CD4-positive, alpha-beta T cell treated with Interleukin-17A for 1 hour (primary cell): ENCODE measurements at places on chromosomes 7 and 10.

DNA sequence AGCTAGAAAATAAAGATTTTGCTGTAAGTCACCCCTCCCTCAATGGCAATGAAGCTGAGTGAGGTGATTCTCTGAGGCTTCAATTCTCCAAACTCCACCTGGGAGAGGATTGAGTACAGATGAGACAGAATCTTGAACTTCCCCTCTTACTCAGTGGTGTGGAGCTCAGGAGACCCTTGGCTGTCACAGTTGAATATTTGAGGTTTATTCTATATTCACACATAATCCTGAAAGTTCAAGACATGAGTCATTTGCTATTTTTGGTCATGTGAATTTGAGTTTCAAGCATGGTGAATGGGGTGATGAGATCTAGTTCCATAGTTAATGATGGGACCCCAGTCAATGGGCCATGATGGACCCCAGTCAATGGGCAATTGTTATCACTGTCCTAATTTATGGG, 13.9 kb upstream of the TECTB start:
- DNase-seq, result no peak

DNA sequence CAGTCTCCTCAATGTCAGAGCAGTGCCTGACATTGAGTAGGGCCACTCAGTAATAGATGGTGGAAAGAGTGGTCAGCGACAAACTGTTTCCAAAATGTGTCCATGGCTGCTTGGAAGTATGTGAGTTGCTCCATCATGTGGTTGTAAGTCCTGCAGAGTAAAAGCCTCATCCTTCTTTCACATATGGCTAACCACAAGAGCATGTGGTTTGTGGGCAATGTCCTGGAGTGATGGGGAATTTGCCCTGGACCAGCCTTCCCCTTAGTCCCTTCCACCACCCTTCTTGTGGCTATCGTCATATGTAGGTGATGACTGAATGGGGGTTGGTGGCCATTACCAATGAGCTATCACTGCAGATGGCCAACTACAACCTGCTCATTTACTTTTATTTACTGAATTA, 33.0 kb upstream of the PLXNA4 start:
- DNase-seq, result no peak

DNA sequence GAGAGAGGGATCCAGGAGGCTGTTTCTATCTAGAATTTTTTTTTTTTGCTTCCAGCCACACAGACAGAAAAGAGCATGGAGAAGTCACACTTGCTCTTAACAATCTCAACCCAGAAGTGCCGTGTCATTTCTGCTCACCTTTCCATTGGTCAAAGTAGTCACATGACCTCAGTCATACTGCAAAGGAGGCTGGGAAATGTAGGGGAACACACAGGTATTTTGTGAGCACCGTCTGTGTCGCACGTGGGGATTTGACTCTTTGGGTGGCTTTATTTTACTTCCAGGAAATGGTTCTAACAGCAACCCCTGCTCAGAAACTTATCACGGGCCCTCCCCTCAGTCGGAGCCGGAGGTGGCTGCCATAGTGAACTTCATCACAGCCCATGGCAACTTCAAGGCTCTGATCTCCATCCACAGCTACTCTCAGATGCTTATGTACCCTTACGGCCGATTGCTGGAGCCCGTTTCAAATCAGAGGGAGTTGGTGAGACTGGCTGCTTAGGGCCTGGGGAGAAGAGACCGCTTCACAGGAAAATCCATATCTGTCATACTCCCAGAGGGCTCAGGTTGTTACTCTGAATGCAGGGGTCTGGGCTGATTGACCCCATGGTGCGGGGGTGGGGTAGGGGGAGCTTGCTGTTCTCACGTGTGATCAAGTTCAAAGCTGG, 13.1 kb upstream of the CPA1 start:
- peak; percentile 53 for DNase-seq

- no peak for DNase-seq
Observed at GRCh38 chr7:55513868-55514267, 58.4 kb downstream of the VOPP1 start.

DNA sequence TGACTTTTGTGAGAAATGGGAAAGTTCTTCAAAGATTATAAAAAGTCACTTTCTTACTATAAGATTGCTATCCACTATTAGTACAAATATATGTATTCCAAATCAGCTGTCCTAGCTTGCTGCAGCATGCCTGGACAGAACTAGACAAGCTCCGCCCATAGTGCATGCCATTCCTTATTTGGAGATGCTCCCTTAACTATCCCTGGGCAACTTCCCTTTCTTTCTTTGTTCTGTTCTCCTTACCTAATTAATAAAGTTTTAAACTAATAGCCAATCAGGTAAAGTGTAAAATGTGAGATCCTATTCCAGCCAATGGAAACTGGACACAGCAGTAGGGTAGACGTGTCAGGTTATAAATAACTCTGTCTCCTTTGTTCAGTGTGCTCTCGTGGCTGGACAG, 281.9 kb downstream of the CAMK1D start:
- DNase-seq, result no peak

GRCh38 chr10:52771534-52772445, 794 bp downstream of the MBL2 start:
- no peak for DNase-seq

- DNase-seq, result peak; percentile 28
Observed at GRCh38 chr7:27840313-27840712, 100.4 kb downstream of the TAX1BP1 start.

DNA sequence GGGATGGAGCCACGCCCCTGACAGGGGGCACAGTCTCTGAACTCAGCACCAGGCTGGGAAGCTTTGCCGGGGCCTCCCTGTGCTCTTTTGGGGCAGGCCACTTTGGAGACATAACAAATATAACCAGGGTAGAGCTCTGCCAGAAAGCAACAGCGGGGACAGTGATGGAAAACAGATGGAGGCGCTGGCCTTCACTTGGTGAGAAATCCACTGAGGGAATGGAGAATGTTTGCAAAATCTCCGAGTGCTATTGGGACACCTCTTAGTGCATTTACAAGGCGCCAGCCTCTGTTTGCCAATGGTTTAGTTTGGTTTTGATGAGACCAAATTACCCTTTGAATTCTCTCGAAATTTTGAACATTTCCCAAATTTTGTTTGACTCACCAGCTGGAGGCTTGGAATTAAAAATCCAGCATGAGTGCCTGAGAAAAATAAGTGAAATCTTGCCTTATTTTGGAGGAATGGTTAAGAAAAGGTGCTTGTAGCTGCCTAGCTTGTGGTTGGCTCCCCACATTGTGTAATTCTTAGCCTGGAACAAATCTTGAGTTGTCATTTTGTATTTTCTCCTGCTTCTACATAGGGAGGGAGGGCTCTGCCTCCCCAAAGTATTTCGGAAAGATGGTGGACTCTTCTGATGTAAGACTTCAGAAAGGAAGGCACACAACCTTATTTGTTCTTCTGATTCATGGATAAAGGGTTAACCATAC, 980.5 kb downstream of the LRMDA start:
- no peak for DNase-seq

DNA sequence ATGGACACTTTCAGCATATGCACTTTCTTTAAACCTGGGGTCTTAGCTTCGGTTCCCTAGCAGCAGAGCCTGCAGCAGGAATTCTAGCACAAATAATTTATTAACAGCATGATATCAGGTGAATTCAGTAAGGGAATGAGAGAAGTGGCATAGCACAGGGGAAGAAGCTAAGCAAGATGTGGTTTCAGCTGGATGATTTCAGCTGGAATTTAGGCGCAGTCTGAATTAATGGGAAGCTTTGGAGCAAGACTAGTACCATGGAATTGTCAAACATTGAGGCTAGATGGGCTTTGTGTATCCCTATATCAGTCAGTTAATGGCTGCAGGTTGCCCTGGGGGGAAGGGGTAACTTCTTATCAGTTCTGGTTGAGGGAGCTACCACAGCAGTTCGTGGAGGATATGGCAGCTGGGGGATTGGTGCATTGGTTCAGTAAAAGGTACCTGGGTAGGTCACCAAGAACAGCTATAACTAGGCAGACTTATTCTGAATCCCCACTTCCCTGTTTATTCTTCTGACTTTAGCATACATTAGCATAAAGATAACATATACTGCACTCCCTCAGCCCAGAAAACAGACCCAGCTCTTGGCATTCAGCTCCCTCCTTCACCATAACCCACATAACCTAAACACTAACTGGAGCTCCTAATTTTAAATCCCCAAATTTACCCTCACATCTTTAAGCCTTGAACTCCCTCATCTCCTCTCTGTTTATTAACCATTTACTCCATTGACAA, 46.8 kb upstream of the NAMPT start:
- no peak for DNase-seq

- no peak for DNase-seq
Observed at GRCh38 chr10:123948030-123948823, 56.6 kb upstream of the CPXM2 start.

GRCh38 chr7:142158736-142159496, 47.4 kb downstream of the MGAM2 start:
- no peak for DNase-seq

DNA sequence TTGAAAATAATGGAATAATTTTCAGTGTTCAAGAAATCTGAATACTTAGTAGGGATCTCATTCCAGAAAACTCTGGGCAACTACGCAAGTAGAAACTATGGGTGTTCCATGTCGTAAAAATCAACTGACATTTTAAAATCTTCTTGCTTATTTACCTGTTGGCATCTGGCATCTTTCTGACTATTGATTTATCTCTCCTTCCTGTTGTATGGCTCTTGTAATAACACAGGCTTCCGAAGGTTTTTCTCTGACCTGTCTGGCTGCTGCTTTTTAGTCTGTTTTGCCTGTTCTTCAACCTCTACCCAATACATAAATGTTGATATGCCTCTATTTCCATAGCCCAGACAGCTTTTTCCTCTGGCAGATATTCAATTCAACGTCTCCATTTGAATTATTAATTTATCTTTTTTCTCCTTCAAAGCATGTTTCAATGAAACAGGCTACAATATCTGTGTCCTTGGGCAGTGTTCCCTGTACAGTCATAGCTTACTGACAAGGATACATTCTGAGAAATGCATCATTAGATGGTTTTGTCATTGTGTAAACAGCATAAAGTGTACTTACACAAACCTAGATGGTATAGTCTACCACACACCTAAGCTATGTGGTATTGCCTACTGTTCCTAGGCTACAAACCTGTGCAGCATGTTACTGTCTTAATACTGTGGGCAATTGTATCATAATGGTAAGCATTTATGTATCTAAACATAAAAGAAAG, 105.9 kb upstream of the ETV1 start:
- DNase-seq, result no peak

GRCh38 chr7:85489498-85489897, 302.6 kb upstream of the SEMA3D start:
- no peak for DNase-seq

- no peak for DNase-seq
Observed at GRCh38 chr7:28230261-28230660, 49.7 kb upstream of the JAZF1 start.

GRCh38 chr10:63369711-63370110, 96.1 kb downstream of the JMJD1C start:
- DNase-seq, result no peak

- DNase-seq, result peak; percentile 81
Observed at GRCh38 chr7:100884736-100885439, 4.6 kb downstream of the UFSP1 start.

DNA sequence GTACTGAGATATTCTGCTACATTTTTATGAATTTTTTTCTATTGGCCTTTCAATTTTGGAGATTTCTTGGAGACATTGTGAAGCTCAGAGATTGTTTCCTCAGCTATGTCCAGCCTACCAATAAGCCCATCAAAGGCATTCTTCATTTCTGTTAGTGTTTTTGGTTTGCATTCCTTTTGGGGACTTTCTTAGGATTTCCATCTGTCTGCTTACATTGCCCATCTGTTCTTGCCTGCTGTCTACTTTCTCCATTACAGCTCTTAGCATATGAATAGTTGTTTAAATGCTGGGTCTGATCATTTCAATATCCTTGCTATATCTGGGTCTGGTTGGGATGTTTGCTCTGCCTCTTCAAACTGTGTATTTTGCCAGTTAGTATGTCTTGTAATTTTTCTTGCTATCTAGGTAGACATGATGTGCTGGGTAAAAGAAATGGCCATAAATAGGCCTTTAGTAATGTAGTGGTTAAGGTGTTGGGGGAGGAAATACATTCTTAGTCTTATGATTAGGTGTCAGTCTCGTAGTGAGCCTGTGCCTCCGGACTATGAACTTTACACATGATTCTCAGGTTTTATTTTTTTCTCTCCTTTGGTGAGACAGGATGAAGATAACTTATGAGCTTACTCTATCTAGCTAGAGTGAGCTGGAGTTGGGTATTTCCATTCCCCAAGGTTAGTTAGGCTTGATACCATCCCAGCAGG, 32.6 kb upstream of the NME8 start:
- no peak for DNase-seq

GRCh38 chr10:132881186-132881920, 61.0 kb downstream of the CFAP46 start:
- no peak for DNase-seq

DNA sequence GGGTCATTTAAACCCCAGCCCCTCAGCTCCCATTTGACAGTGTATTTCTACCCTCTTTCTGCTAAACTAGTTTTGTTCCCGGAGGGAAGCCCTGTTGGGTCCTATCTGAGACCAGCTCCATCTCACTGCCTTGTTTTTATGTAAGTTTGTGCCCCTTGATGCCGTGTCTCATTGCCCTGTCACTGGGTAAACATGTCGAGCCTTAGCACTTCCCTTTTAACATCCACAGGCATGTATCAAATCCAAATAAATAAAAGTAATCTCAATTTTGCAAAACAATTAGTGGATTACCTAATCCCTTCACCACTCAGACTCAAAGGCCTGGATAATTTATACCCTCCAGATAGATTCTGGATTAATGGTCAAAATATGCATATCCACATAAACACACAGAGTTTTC, 115.7 kb downstream of the CACNA2D1 start:
- no peak for DNase-seq

- no peak for DNase-seq
Observed at GRCh38 chr10:14523286-14523685, 192.6 kb upstream of the FRMD4A start.

GRCh38 chr10:132972986-132973902, 30.9 kb upstream of the CFAP46 start:
- DNase-seq, result no peak

- no peak for DNase-seq
Observed at GRCh38 chr7:159249671-159250070, 105.0 kb upstream of the VIPR2 start.

GRCh38 chr7:50727072-50727471, 55.6 kb downstream of the GRB10 start:
- no peak for DNase-seq

- no peak for DNase-seq
Observed at GRCh38 chr10:89637113-89637512, 7.9 kb downstream of the PANK1 start.

- DNase-seq, result no peak
Observed at GRCh38 chr10:126917975-126918908, 13.0 kb downstream of the DOCK1 start.

DNA sequence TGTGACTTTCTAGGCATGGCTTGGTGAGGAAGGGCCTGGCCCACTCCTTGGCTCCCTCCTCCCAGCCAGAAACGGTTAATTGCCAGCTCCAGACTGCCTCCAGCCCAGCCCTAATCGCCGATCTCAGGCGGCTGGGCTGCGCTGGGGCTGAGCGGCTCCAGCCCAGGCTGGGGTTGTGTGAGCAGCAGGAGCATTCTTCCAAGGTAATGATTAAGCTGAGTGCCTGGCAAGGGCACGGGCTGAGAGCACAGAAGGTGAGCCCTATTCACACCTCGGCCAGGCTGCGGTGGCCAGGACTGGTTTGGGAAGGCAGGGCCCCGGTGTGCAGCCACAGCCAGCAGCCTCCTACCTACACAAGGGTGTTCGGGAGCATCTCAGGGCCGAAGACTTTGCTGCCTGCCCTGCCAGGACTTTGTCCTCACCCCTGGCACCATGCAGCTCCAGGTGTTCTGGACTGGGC, at the start of gene TMEM72:
Gene TMEM72 (plus strand): TSS at position 257 of the 460 bp plus-strand sequence. CDS start 176 bp downstream, at position 433.
- no peak for DNase-seq

GRCh38 chr10:118742782-118743181, 12.0 kb downstream of the CACUL1 start:
- no peak for DNase-seq

- DNase-seq, result no peak
Observed at GRCh38 chr10:78716043-78716660, 352.6 kb upstream of the ZMIZ1 start.
